Fibroblast of skin of back (primary cell): ENCODE measurements at places on chromosomes 16 and 17.

DNA sequence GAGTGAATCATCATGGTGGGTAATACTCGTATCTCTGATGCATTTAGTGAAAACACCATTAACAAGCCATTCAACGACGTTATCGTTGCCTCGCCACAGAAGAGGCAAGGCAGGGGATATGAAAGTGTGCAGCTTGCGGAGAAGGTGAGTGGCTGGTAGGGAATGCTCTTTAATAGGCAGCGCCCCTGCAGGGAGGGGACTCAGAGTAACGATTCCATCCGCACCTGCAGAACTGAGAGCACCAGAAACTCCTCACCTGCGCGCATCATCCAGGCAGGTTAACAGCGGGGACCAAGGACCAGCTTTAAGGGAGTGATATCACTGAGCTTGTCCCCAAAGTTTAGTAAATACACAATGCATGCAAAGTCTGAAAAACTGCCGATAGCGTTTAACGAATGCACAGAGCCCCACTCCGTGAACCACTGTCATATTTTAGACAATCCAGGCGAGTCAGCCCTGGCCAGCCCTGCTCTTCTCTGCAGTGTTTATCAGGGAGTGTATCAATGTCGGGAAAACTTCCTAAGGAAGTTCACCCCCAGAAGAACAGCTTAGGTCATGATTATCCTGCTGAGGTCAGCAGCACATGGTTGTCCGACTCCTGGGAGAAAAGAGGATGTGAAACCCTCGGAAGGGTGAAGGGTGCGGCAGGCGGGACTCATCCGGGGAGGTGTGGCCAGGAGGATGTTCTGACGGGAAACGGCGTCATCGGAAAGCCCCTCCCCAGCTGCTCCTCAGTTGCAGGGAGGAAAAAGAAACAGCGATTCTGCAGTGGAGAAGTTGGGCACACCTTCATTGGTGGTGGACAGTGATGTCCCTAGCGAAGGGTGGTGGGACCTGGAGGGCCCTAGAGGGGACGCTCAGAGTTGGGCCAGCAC is 68.5 kb upstream of the DNAH17 start:
- DNase-seq = peak; percentile 21

DNA sequence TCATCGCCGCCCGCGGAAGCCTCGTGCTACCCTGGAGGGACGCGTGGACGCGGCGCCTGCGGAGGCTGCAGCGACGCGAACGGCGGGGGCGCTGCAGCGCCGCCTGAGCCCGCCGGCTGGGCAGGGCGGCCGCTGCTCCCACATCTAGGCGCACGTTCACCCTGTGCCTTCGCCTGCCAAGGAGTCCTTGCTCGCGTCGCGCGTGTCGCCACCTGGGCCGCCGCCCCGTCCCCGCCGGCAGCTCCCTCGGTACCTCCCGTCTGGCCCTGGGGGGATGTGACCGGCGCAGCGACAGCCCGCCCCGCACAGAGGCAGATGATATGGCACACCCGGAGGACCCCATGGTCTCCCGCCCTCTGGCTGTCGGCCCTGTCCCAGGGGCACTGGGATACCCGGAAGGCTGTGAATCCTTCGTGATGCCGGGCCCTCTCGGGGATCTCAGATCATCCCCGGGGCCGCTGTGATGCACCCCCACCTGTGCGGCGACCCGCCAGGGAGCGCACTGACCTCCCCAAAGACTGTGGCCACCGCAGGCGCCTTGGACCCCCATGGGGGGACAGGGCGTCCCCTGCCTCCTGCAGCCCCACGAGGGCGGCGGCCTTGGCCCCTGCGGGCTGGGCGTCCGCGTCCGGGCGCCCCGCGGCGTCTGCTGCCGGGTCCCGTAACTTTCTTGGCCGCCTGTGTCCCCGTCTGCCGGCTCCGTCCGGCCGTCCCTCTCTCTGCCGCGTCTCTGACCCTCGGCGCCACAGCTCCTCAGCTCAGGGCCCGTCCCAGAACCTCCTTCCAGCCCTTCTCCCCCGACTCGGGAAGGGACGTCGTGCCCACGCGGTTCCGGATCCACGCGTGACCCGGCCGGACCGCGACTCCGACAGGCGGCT is 689 bp upstream of the TBC1D24 start:
- DNase-seq = peak; percentile 50

- no peak for DNase-seq
These were observed 11.2 kb downstream of the UQCRC2 start for GRCh38 chr16:21964353-21964752.

DNA sequence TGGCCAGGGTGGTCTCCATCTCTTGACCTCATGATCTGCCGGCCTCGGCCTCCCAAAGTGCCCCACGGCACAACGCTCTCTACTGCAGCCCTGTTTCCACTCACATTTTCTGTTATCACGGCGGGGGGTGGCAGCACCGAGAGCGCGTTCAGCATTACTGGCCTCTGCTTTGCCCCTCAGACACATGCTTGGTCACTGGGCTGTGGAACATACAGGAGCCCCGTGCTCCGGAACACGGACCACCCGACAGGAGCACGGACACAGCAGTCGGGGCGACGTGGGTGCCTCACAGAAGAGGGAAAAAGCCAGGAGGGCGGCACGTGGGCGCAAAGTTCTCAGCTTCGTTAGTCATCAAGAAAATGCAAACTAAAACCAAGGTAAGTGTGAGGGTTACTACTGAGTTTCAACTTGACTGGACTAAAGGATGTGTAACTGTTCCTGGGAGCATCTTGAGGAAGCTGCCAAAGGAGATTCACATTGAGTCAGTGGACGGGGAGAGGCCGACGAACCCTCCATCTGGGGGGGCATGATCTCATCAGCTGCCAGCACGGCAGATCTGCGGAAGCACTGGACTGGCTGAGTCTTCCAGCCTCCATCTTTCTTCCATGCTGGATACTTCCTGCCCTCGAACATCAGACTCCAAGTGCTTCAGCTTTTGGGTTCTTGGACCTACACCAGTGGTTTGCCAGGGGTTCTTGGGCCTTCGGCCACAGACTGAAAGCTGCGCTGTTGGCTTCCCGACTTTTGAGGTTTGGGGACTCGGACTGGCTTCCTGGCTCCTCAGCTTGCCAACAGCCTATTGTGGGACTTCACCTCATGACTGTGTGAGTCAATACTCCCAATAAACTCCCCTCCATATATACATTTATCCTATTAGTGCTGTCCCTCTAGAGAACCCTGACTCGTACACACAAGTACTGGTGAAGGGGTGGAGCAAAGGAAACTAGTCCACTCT is 106.8 kb downstream of the ZNF778 start:
- peak; percentile 73 for DNase-seq

- no peak for DNase-seq
These were observed 28.4 kb upstream of the LYRM9 start for GRCh38 chr17:27921599-27921998.

GRCh38 chr17:34485999-34486398 is 93.4 kb upstream of the TMEM132E start:
- no peak for DNase-seq
